Naive thymus-derived CD8-positive, alpha-beta T cell (primary cell): ENCODE measurements at places on chromosomes 12 and 14. TPM values are rescaled to one million over a fixed set of nuclear protein-coding genes. Genes with fewer than 3 reads are reported as not detected.

The CIROP gene
- total RNA-seq, result not detected

The ASCL1 gene
- total RNA-seq, result not detected

The SIX1 gene
- not detected for total RNA-seq

The TARBP2 gene
- total RNA-seq, result 46.1 TPM

The MTHFD1 gene
- 38.6 TPM for total RNA-seq
